Neural crest cell (in vitro differentiated cells): ENCODE measurements at places on chromosomes 1 and 21. TPM values are rescaled to one million over a fixed set of nuclear protein-coding genes. Genes with fewer than 3 reads are reported as not detected.

- H3K36me3 ChIP-seq, result peaks cover 3% of the 10 kb centered on the region
- H3K27ac ChIP-seq, result no peak overlapping the region
- no peaks in the 10 kb centered on the region for H3K4me1 ChIP-seq
- H3K27me3 ChIP-seq, result peaks cover 26% of the 10 kb centered on the region
- H3K4me3 ChIP-seq, result no peak overlapping the region
- no peak for DNase-seq
These were observed 55.4 kb downstream of the C1orf185 start for GRCh38 chr1:51157395-51157794.

Gene OR2T29
- total RNA-seq, result not detected in 2 replicates

GRCh38 chr1:13913396-13913795 lies 213.4 kb downstream of the PRDM2 start:
- no peaks in the 10 kb centered on the region for H3K27me3 ChIP-seq
- H3K36me3 ChIP-seq, result no peaks in the 10 kb centered on the region
- no peaks in the 10 kb centered on the region for H3K4me1 ChIP-seq
- no peak overlapping the region for H3K27ac ChIP-seq
- no peak for DNase-seq
- H3K4me3 ChIP-seq, result no peak overlapping the region

- H3K36me3 ChIP-seq, result no peaks in the 10 kb centered on the region
- H3K4me3 ChIP-seq, result no peak overlapping the region
- peaks cover 2% of the 10 kb centered on the region for H3K27me3 ChIP-seq
- no peak for DNase-seq
- H3K27ac ChIP-seq, result no peak overlapping the region
These were observed 184.4 kb downstream of the NFIA start for GRCh38 chr1:61266738-61267137.

DNA sequence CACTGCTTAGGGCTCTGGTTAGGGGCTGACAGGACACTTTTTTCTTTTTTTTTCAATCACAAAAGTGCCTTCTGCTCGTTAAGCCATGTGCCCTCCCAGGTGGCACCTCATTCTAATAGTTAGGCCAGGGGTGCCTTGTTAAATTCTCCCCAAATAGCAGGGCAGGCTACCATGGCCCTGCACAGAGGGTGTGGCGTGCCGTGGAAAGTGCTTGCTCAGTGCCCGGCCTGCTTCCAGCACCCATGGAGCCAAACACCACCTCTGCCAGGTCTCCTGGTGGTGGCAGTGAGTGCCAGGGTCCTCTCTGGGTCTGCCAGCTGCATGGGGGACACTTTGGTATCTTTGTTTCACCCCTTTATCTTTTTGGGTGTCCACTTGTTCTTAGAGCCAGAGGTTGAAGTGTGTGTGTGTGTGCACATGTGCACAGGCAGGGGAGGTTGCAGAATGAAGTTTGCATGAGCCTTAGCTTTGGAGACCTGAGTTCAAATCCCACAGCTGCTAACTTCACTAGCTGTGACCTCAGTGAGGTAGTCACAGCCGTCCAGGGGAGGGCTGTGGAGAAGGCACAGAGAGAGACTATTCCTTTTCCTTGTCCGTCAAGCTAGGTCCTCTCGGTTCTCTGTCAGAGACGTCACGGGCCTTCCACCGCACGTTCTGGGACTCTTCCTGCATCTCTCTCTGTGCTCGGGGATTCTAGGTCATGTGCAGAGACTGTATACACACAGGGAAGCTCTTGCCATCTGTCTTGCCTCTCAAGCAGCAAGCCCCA lies 39.9 kb upstream of the CSF3R start:
- no peaks in the 10 kb centered on the region for H3K27me3 ChIP-seq
- no peak overlapping the region for H3K4me3 ChIP-seq
- H3K27ac ChIP-seq, result no peak overlapping the region

GRCh38 chr1:221286399-221286798 lies 407.2 kb downstream of the HLX start:
- peaks cover 4% of the 10 kb centered on the region for H3K36me3 ChIP-seq
- H3K27ac ChIP-seq, result no peak overlapping the region
- no peak for DNase-seq
- peaks cover 3% of the 10 kb centered on the region for H3K4me1 ChIP-seq
- no peaks in the 10 kb centered on the region for H3K27me3 ChIP-seq
- H3K4me3 ChIP-seq, result no peak overlapping the region

- H3K4me1 ChIP-seq, result peaks cover 6% of the 10 kb centered on the region
- no peak overlapping the region for H3K27ac ChIP-seq
- H3K27me3 ChIP-seq, result no peaks in the 10 kb centered on the region
- DNase-seq, result no peak
- H3K36me3 ChIP-seq, result no peaks in the 10 kb centered on the region
- H3K4me3 ChIP-seq, result no peak overlapping the region
These were observed 37.2 kb downstream of the FCRL5 start for GRCh38 chr1:157515141-157515540.

DNA sequence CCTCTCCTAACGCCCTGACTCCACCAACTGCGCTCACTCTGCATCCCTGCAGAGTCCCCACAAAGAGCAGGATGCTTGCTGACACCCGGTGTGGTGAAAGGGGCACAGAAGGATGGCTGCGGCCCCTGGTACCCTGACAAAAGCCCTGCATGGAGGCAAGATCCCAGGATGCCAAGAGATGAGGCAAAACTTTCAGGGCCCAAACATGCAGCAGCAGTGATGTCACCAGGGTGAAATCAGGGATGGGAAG lies 36.6 kb downstream of the SLC9A1 start:
- H3K36me3 ChIP-seq, result no peaks in the 10 kb centered on the region
- H3K27me3 ChIP-seq, result no peaks in the 10 kb centered on the region
- H3K4me3 ChIP-seq, result no peak overlapping the region
- DNase-seq, result no peak
- H3K4me1 ChIP-seq, result peaks cover 33% of the 10 kb centered on the region
- H3K27ac ChIP-seq, result no peak overlapping the region

- peaks cover 50% of the 10 kb centered on the region for H3K4me1 ChIP-seq
- no peak for DNase-seq
- no peaks in the 10 kb centered on the region for H3K36me3 ChIP-seq
- no peak overlapping the region for H3K4me3 ChIP-seq
These were observed 18.9 kb downstream of the SLC6A9 start for GRCh38 chr1:44012404-44012803.

DNA sequence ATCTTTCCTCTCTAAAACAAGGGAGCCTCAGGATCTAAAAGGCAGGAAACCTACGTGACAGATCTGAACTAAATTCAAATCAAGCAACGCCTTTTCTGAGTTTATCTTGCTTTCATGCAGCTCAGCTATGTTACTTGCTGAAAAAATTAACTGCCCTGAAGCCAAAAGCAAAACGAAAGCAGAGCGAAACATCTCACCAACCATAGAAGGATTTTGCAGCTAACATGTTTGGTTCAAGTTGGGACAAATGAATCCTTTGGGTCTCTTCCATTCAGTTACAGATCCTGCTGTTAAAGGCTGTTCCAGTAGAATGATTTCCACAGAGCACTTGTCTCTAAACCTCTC lies 482 bp downstream of the SLC2A5 start:
- peak overlapping the region; percentile 59 for H3K27ac ChIP-seq
- no peak for DNase-seq
- peaks cover 21% of the 10 kb centered on the region for H3K4me1 ChIP-seq
- H3K36me3 ChIP-seq, result no peaks in the 10 kb centered on the region
- no peaks in the 10 kb centered on the region for H3K27me3 ChIP-seq

DNA sequence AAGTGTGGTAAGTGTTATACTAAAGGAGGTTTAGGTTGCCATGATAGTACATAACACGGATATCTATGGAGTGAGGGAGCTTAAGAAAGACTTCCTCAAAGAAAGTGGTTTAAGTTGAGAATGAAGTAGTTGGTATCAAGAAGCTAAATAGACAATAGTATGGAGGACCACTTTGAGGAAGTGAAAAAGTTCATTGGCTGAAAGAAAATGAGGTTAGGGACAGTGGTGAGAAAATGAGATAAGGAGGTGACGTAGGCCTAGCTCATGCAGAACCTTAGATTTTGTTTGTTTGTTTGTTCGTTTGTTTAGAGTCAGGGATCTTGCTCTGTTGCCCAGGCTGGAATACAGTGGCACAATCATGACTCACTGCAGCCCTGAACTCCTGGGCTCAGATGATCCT lies 72.2 kb upstream of the PPIH start:
- peaks cover 38% of the 10 kb centered on the region for H3K36me3 ChIP-seq
- no peak for DNase-seq
- no peaks in the 10 kb centered on the region for H3K27me3 ChIP-seq
- H3K4me3 ChIP-seq, result no peak overlapping the region

Gene RHEX
- 0.48 and 0.93 TPM in 2 replicates for total RNA-seq

- H3K4me1 ChIP-seq, result peaks cover 59% of the 10 kb centered on the region
- H3K36me3 ChIP-seq, result no peaks in the 10 kb centered on the region
- peak overlapping the region; percentile 56 for H3K4me3 ChIP-seq
- H3K27ac ChIP-seq, result peak overlapping the region; percentile 37
- no peaks in the 10 kb centered on the region for H3K27me3 ChIP-seq
These were observed 158.3 kb downstream of the TOMM20 start for GRCh38 chr1:234970401-234970730.

DNA sequence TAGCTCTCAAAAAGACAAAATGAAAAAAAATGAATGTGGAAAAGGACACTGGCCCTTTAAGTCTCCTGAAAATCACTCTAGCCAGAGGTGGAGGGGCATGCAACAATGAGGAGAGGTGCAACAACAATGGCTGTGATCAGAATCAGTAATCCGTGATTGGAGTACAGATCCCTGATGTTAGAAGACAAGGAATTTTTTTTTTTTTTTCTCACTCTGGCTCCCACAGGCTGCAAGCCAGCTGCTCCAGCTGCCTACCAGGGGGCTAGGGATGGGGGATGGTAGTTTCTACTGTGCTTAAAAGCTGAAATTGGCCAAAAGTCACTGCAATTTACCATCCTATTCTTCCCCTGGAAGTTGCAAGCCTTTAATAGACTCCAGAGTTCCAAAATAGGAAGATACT lies 54.5 kb downstream of the STYXL2 start:
- no peak overlapping the region for H3K4me3 ChIP-seq
- H3K27me3 ChIP-seq, result no peaks in the 10 kb centered on the region
- H3K4me1 ChIP-seq, result peaks cover 40% of the 10 kb centered on the region
- H3K27ac ChIP-seq, result peak overlapping the region; percentile 81
- peaks cover 11% of the 10 kb centered on the region for H3K36me3 ChIP-seq
